ENCODE measurements at places on chromosomes 5 and 9.

- DNase-seq = no peak
Observed at GRCh38 chr5:3605298-3606010, 9.8 kb downstream of the IRX1 start.

DNA sequence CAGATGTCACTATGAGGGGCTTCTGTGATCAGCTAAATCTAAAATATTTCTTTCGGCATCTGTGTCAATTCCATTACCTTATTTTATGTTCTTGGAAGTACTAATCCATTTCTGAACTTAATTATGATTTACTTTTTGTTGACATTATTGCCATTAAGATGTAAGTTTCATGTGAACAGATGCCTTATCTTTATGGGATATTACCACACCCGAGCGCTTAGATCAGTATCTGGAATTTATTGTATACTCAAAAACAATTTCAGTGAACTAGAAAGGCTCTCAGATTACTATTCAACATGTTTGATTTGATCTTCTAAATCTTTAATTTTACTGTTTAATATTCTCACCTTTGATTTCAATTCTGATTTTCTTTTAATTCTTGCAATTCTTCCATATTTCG, 567.7 kb upstream of the TLE4 start:
- no peak for DNase-seq

DNA sequence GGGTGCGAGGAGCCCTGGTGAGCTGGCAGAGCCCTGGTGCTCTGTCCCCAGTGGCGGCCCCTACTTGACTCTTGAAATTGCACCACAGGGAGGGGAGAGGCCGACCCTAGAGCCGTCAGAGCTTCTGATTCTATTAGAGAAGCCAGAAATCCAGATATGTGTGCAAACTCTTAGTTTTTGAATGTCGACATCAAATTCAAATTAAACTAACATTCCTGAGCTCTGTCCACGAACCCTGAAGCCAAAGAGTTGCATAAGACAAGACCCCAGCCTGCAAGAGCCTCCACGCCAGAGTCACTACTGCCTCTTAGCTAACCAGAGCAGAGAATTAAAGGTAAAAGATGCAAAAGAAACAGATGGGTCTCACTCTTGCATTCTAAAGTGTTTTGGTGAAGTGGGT, 29.8 kb upstream of the MSX2 start:
- DNase-seq = no peak

DNA sequence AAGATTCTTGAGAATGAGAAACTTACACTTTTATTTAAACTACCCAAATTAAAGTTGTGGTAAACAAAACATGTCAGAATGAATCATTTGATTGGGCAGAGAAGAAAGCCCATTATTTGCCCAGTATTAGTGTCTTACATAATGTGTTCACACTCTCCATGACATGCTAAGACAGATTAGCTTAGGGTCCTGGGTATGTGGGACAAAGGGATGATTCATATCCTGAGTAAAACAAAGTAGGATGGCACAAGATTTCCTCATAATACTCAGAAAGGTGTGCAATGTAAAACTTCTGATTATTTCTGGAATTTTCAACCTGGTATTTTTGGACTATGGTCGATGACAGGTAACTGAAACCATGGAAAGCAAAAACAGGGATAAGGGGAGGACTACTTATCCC, 183.9 kb upstream of the POU5F2 start:
- no peak for DNase-seq

DNA sequence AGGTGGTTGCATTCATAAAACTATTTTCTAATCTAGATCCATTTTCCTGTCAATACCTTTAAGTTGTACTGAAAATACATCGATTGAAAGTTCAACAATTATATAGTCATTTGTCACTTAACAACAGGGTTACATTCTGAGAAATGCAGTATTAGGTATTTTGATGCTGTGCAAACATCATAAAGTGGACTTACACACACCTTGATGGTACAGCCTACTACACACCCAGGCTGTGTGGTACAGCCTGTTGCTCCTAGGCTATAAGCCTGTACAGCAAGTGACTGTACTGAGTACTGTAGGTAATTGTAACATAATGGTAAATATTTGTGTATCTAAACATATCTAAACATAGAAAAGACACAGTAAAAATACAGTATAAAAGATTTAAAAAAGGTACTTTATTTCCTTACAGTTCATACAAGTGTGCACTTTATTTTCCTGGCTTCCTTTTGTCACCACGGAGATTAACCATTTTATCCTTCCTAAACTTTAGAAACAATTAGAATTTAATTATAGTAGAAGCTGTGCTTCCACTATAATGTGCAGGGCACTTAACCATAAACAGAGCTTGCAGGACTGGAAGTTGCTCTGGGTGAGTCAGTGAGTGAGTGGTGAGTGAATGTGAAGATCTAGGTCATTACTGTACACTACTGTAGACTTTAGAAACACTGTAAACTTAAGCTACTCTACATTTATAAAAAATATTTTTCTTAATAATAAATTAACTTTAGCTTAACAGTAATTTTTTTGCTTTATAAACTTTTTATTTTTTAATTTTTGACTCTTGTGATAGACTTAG, 42.9 kb upstream of the MEF2C start:
- no peak for DNase-seq

- no peak for DNase-seq
Observed at GRCh38 chr5:118984602-118985001, 3.7 kb downstream of the DTWD2 start.

DNA sequence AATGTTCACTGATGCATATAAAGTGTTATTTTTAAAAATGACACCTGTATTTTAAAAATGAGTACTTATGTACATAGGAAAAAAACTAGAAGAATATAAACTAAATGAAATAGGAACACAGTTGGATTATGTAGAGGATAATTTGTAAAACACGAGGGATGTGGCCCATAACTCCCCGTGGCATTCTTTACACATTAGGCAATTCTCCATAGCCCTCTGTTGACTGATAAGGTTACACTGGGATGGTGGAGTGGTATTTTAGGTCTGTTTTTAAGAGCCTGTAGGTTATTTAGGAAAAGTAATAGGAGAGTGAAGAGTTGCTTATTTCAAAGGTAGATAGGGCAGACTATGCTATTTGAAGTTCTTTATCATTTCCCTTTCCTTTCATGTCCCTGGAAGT, 1.8 kb downstream of the CAVIN4 start:
- DNase-seq = no peak

DNA sequence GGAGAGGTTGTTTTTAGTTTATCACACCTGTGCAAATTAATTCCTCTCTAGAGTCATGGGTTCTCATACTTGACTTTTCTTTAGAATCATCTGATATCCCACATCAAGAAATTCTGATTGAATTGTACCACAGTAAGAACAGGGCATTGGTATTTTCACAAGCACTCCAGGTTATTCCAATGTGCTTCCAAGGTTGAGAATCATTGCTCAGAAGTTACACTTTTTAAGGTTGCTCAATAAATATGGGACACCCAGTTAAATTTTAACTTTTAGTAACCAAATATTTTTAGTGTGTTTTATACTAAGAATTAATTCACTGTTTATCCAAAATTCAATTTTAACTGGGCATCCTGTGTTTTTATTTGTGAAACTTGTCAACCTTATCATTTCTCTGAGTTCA, 2.5 kb upstream of the RNF180 start:
- DNase-seq = no peak

GRCh38 chr5:118249386-118249785, 739.0 kb downstream of the DTWD2 start:
- no peak for DNase-seq

- DNase-seq = no peak
Observed at GRCh38 chr9:26760675-26761074, 131.9 kb downstream of the CAAP1 start.

- DNase-seq = no peak
Observed at GRCh38 chr5:38576442-38576841, 20.0 kb upstream of the LIFR start.

GRCh38 chr9:38385896-38386295, 6.6 kb upstream of the ALDH1B1 start:
- DNase-seq = no peak

GRCh38 chr9:99465231-99465907, 243.3 kb downstream of the SEC61B start:
- no peak for DNase-seq

DNA sequence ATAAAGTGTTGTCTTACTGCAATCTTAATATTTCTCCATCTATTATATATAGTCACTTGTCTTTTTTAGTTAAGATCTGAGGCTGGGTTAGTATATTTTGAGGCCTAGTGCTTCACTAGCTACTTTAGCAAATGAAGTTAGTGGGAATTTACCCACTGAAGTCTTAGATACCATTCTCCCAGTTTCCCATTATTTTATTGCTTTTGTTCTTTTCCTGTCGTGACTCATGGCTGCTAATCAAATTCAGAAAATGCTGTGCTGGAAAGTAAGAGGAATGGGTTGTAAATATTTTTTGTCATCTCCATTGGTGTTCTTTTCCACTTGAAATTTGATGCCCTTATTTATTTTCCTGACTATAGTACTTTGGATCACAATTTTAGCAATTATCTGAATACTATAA, 14.2 kb downstream of the TCERG1 start:
- DNase-seq = no peak

GRCh38 chr5:161546095-161546469, 443 bp downstream of the GABRB2 start:
- no peak for DNase-seq

GRCh38 chr5:160665460-160665859, 186.6 kb downstream of the ATP10B start:
- DNase-seq = no peak

DNA sequence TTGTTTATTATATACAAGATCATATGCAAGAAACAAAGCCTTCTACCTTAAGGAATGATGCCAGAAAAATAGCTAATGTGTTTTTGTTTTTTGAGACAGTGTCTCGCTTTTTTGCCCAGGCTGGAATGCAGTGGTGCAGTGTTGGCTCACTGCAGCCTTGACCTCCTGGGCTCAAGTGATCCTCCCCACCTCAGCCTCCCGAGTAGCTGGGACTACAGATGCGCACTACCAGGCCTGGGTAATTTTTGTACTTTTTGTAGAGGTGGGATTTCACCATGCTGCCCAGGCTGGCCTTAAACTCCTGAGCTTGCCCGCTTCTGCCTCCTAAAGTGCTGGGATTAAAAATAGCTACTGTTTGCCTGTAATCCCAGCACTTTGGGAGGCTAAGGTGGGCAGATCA, 15.1 kb downstream of the ERCC6L2 start:
- DNase-seq = no peak

- no peak for DNase-seq
Observed at GRCh38 chr5:93578813-93579691, 2.0 kb downstream of the NR2F1-AS1 start.

- DNase-seq = no peak
Observed at GRCh38 chr9:16043756-16044578, 491.1 kb downstream of the CCDC171 start.

DNA sequence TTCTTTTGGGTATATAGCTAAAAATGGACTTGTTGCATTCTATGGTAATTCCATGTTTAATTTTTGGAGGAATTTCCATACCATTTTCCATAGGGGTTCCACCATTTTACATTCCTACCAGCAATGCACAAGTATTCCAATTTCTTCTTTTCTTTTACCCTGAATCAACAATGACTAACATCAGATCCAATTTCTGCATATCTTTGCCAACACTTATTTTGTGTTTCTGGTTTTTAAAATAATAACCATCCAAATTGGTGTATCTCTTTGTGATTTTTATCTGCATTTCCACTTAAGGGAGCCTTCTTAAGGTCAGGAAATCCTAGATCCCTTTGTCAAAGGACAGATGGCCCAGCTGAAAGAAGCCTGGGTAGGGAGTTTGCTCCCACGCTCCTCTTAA, 29.5 kb upstream of the SMU1 start:
- no peak for DNase-seq

DNA sequence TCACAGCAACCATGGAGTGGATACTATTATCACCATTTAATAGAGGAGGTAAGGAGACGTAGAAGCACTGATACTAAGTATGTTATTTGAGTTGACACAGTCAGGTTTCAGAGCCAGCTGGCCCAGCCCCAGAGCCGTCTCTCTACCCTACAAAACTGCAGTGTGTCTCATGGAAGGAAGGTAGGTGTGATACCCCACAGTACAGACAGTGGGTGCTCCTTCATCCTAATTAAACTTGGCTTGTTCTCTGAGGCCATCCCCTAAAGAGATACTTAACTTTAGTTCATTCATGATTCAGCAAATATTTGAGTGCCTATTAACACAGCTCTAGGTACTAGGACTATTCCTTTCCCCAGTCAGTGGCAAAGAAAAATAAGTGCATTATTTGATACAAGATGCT, 22.6 kb downstream of the PIP5K1B start:
- DNase-seq = no peak

DNA sequence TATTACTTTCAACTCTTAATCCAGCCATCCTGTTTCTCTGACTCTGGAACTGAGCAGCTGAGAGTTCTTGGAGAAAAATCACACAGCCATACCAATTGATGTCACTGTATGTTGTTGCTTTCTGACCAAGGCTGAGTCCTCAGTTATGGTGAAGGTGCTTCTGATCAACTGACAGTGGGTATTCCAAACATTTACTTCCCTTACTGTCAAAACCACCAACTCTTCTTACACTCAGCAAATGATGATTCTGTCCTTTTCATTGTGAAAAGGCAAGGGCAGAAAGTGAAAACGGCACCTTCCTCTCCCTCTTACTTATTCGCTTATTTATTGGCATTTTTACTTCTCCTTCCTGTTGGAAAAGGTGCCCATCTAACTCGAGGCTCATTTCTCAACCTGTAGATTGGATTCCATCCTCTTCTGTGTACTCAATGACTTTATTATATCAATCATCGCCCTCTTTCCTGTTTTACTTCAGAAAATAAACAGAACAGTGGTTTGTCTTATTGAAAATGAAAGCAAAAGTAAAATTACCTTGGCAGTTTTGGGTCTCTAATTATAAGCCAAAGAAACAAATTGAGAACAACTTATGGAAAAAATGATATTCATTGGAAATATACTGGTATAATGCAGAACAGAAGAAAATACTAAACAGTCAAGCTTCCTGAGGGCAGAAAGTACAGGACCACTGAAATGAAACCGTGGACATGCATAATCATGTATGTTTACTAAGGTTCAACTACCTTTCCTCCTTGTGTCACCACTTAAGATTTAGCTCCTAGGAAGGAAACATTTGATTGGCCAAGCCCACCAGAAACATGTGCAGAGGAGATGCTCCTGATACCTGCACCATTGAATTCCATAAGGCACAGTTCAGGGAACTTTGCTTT, 104.5 kb upstream of the CHD1 start:
- DNase-seq = no peak

- DNase-seq = no peak
Observed at GRCh38 chr9:134678206-134678605, 36.6 kb downstream of the COL5A1 start.

DNA sequence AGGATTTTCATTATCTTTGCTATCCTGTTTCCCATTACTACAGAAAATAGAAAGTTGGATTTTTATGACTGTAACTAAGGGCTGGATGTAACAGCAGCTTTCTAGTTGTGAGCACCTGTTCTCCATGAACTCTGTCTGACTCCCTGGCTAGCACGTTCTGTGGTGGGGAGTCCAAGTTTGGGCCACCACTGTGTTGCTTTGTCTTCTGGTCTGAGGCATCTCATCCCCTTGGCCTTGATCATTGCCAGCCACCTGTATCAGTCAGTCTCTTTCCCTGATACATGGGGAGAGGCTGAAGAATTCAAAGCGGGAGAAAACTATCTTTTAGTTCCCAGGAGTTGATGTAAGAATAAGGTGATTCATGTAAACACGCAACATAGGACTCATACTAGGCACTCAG, 33.4 kb downstream of the WDR70 start:
- DNase-seq = no peak

- no peak for DNase-seq
Observed at GRCh38 chr9:2179567-2179966, 164.4 kb downstream of the SMARCA2 start.

All from activated CD4-positive, CD25-positive, alpha-beta regulatory T cell (primary cell).